ENCODE measurements at places on chromosomes 1 and 21. TPM values are rescaled to one million over a fixed set of nuclear protein-coding genes. Genes with fewer than 3 reads are reported as not detected.

ATP6V1G3 gene
- total RNA-seq = not detected

ELF3 gene
- not detected for total RNA-seq

GPR25 gene
- not detected for total RNA-seq

SKI gene
- 46.0 TPM for total RNA-seq

ZNF695 gene
- total RNA-seq = 1.3 TPM

DNA sequence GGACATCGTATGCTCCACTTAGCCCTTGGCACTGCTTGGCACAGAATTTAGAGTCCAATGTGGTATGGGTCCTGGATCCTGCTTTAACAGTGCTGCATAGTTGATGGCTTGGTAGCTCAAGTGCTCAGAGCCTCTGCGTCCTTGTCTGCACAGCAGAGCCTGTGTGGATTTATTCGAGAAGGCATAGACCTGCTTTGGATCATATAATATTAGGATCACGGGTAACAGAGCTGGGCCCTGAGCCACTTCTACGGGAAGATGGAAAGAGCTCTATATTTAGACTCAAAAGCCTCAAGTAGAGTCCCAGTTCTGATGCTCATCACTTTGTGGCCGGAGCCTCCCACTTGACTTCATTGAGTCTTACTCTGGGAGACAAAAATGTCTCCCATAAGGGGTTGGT is 164.4 kb upstream of the EDN2 start:
- H3K27ac ChIP-seq = no peak overlapping the region
- no peaks in the 10 kb centered on the region for H3K27me3 ChIP-seq
- peaks cover 10% of the 10 kb centered on the region for H3K4me1 ChIP-seq
- H3K4me3 ChIP-seq = no peak overlapping the region
- DNase-seq = no peak

GRCh38 chr1:112697781-112698201 is 9.1 kb downstream of the RHOC start:
- peaks cover 44% of the 10 kb centered on the region for H3K4me1 ChIP-seq
- no peaks in the 10 kb centered on the region for H3K27me3 ChIP-seq
- peaks cover 87% of the 10 kb centered on the region for H3K36me3 ChIP-seq
- DNase-seq = no peak
- H3K27ac ChIP-seq = no peak overlapping the region

DNA sequence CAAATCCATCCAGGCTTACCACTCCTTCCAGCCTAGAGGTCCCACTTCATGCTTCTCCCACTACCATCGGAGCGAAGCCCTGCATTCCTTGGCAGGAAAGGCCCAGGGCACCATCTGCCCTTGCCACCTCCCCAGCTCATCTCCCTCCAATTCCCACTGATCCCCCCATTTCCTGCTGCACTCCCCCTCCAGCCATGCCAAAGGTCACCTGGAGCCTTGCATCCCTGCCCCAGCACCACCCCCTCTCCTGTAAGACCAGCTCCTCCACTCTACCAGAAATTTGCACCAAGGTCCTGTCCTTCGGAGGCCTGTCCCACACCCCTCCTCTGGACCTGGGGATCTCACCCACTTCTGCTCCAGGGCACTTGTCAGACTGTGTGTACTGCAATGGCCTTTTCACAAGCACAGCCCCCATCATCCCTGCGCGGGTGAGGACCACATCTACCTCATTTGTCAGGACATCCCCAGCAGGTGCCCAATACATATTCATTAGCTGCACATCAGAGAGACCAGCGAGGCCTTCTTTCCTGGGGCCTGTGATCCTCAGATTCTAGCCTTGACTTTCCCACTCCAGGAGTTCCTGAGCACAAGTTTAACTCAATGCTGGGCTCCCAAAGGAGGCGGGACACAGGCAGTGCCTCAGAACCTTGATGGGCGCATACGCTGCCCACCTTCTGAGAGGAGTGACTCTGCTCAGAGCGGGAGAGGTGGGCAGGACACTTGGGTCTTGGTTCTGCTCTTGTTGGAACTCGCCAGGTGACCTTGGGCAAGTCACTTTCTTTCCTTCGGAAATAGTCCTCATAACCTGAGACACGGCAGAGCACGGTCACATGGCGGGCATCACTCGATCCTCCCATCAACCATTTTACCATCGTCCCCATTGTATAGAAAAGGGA is 49.9 kb upstream of the EDN2 start:
- DNase-seq = no peak
- H3K4me1 ChIP-seq = peaks cover 20% of the 10 kb centered on the region
- no peak overlapping the region for H3K4me3 ChIP-seq
- H3K27ac ChIP-seq = no peak overlapping the region
- no peaks in the 10 kb centered on the region for H3K36me3 ChIP-seq
- H3K27me3 ChIP-seq = no peaks in the 10 kb centered on the region

- H3K36me3 ChIP-seq = no peaks in the 10 kb centered on the region
Measured at GRCh38 chr1:109133002-109133706, 19.2 kb downstream of the ELAPOR1 start.

DNA sequence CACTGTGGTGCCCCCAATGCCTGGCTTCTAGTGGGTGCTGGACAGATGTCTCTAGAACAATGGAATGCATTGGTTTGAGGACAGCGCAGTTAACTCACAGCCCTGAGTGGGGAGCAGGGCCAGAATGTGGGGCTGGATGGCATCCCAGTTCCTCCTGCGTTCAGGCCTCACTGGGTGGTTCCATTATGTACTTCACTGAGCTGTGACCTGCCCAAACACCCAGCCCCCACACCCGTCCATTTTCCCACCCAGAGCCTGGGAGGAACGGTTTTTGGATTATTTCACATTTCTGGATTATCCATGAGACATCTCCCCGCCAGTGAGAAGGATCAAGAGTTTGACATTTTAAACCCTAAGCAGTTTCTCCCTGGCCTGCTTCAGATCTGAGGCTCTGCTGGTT is 55.3 kb upstream of the WASF2 start:
- no peak overlapping the region for H3K4me3 ChIP-seq
- peaks cover 64% of the 10 kb centered on the region for H3K4me1 ChIP-seq
- H3K27ac ChIP-seq = peak overlapping the region; percentile 98
- no peaks in the 10 kb centered on the region for H3K27me3 ChIP-seq

DNA sequence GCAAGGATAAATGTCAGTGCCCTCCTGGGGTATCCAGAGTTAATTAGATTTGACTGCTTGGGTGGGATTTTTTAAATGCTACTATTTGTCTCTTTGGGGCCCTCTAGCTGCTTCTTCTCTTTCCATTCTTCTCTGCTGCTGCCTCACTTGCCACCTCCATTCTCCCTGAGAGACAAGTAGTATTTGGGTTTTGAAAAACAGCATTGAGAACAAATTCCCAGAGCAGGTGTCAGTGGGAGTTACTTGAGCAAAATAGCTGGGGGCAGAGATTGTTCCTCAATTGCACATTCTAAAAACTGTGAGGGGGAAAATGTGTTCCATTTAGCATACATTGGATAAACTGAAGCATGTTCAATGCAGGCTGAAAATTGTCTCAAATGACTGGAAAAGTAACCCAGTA is 286.5 kb downstream of the CACNA1E start:
- H3K27ac ChIP-seq = no peak overlapping the region
- H3K4me1 ChIP-seq = no peaks in the 10 kb centered on the region
- no peak overlapping the region for H3K4me3 ChIP-seq
- no peaks in the 10 kb centered on the region for H3K36me3 ChIP-seq
- H3K27me3 ChIP-seq = no peaks in the 10 kb centered on the region

GRCh38 chr1:180815188-180815587 is 97.5 kb upstream of the KIAA1614 start:
- H3K36me3 ChIP-seq = no peaks in the 10 kb centered on the region
- DNase-seq = no peak
- no peak overlapping the region for H3K27ac ChIP-seq
- H3K4me3 ChIP-seq = no peak overlapping the region
- H3K4me1 ChIP-seq = no peaks in the 10 kb centered on the region
- H3K27me3 ChIP-seq = no peaks in the 10 kb centered on the region

DNA sequence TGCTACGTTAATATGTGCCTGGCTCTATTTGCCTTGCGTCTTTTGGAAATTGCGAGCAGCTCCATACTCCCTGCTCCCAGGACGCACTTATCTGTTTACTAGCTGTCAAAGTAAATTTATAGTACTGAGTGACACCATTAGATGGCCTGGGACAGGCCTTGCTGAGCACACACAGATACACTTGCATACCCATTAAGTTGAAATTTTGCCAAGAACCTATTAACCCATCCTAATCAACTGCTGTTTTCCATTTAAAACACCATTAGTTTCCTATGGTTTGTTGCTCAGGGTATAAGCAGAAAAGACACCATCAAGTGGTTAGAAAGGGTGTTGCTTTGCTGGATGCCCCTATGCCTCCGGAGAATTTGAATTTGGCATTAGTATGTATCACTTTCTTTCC is 187.3 kb downstream of the SLC44A5 start:
- no peak for DNase-seq
- no peaks in the 10 kb centered on the region for H3K4me1 ChIP-seq
- no peaks in the 10 kb centered on the region for H3K36me3 ChIP-seq
- no peak overlapping the region for H3K4me3 ChIP-seq
- no peak overlapping the region for H3K27ac ChIP-seq

DNA sequence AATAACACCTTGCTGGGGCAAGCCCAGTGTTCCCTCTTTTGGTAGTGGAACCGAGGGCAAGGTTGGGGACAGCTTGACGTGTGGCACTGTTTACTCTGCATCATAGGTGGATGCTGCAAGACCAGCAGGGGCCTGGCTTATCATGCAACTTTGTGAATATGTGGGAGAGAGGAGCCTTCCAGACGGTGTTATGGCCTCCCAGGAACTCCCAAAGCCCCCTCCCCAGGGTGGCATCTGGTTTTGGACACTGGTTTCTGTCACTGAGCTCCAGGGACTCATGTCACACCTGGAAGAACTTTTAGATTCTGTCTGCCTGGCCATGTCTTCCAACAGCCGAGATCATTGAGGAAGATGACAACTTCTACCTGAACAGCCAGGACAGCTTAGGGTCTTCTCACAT is 1.4 kb upstream of the TLR5 start:
- DNase-seq = no peak
- no peaks in the 10 kb centered on the region for H3K36me3 ChIP-seq
- peaks cover 18% of the 10 kb centered on the region for H3K4me1 ChIP-seq
